Activated CD4-positive, alpha-beta memory T cell treated with anti-CD3 and anti-CD28 coated beads, Interleukin-2, amount 10 ng/mL, durations not matched to agents 7 days and 5 days (primary cell): ENCODE measurements at places on chromosomes 11 and 22. TPM values are rescaled to one million over a fixed set of nuclear protein-coding genes. Genes with fewer than 3 reads are reported as not detected.
A peak's percentile ranks its signal among the peaks of the same experiment; 100 is the strongest.

Gene TRIM66
- 17.8 TPM for total RNA-seq

Gene PHF21B
- total RNA-seq: not detected

Gene IFITM1
- total RNA-seq: 1,010 TPM

Gene PGA5
- total RNA-seq: not detected

Gene OR2AG1
- total RNA-seq: not detected

Gene GUCY1A2
- total RNA-seq: not detected

Gene NLRP10
- total RNA-seq: not detected

- no peak for DNase-seq
These were observed 44.1 kb upstream of the TP53I11 start for GRCh38 chr11:44994753-44995152.

- DNase-seq: no peak
These were observed 31.6 kb upstream of the SNX19 start for GRCh38 chr11:130947889-130948288.

- no peak for DNase-seq
These were observed 20.5 kb downstream of the FADS2 start for GRCh38 chr11:61848631-61849030.

- no peak for DNase-seq
These were observed 887 bp downstream of the IRF7 start for GRCh38 chr11:614623-615503.

GRCh38 chr22:38696606-38697424 lies 3.9 kb downstream of the JOSD1 start:
- DNase-seq: peak; percentile 61

- no peak for DNase-seq
These were observed 1.9 kb upstream of the ANO5 start for GRCh38 chr11:22190827-22191463.

DNA sequence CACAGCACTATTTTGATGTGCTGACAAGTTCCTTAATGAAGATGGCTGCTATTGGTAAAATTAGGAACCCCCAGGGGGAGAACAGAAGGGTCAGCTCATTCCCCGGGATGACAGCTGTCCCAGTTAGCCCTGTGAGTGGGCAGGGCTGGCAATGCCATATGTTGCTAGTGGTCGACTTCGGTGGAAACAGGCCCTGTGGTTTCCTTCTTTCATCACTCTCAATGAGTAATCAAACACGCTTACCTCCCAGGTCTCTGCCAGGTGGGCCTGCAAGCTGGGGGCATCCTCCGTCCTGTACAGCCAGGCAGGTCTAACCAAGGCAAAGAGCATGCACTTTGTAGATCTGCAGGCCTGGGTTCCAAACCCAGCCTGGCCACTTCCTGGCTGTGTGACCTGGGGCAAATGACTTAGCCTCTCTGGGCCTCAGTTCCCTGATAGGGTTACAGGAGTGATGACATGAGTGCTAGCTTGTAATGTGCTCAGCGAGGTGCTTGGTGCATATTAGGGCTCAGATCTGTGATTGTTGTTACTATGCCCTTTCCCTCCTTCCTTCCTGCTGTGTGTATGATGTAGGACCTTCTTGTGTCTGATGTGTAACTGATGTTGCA lies 85.2 kb downstream of the TSPAN18 start:
- no peak for DNase-seq

DNA sequence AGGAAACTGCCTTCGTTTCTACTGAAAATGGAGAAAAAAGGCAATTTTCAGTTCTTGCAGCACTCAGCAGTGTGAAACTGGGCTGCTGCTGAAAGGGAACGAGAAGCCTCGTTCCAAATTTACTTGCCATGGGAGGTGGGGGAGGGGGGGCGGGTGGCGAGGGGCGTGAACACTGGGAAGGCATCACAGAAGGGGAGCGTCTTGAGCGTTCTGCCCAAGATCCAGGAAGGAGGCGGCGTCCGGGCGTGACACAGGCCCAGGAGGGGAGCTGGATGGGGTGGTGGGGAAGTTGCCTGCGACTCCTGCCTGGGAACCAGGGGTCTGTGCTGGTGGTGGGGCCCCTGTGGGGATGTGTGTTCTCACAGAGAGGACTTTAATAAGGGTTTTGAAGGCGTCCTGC lies 213.5 kb downstream of the CTTN start:
- no peak for DNase-seq

GRCh38 chr22:31583861-31584485 lies 78.0 kb downstream of the PISD start:
- no peak for DNase-seq
